ENCODE measurements at places on chromosomes 12 and 14. TPM values are rescaled to one million over a fixed set of nuclear protein-coding genes. Genes with fewer than 3 reads are reported as not detected.

DNA sequence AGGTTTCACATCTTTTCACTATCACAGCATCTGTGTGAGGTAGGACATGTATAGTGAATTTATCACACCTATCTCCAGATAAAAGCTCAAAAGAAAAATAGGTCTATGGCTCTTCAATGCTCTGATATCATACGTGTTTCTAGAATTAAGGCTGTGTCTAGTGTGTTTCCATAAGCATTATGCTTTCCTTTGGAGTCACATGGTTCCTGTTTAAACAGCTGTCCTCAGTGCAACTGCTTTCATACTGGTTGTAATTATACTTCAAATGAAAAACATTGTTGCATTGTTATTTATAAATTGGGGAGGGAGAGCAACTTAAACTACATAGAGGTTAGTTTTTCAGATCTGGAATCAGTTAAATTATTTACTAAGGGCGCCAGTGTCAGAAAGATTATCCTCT, 151.6 kb downstream of the SYT1 start:
- DNase-seq, result no peak

DNA sequence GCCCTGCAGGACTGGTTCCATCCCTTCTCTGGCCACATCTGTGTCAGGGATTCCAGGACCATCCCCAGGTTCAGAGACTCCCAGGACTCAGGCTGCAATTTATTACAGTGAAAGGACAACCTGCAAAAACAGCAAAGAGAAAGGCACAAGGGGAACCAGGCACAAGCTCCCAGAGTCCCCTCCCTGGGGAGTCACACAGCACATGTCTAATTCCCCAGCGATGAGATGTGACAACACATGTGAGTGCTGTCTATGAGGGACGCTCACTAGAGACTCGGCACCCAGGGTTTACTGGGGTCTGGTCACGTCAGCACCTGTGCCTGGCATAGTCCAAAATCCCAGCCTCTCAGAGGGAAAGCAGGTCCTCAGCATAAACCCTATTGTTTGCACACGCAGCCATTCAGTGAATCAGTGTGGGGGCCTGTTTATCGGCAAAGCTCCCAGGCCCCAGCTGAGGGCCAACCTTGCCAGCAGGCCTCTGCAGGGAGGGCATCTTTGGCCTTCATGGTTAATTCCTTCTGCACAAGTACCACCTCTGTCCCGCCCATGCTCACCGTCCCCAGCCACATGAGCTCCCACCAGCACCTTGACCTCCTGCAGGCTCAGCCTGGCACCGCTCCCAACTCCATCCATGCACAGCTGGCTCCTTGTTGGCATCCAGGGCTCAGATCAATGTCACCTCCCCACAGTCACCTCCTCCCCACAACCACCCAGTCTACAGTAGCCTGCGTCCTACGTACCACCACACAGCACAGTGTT, 198.9 kb upstream of the SFSWAP start:
- no peak for DNase-seq

Gene PRB4
- total RNA-seq, result not detected

Gene CABP1
- 0.14 TPM for total RNA-seq

GRCh38 chr12:5447320-5447719, 15.4 kb downstream of the NTF3 start:
- DNase-seq, result no peak

GRCh38 chr14:96191353-96191752, 13.3 kb upstream of the BDKRB2 start:
- DNase-seq, result no peak

Gene PLEKHH1
- 11.8 TPM for total RNA-seq

Measured in Calu3 (cell line).